ENCODE measurements at places on chromosomes 7 and 10.

DNA sequence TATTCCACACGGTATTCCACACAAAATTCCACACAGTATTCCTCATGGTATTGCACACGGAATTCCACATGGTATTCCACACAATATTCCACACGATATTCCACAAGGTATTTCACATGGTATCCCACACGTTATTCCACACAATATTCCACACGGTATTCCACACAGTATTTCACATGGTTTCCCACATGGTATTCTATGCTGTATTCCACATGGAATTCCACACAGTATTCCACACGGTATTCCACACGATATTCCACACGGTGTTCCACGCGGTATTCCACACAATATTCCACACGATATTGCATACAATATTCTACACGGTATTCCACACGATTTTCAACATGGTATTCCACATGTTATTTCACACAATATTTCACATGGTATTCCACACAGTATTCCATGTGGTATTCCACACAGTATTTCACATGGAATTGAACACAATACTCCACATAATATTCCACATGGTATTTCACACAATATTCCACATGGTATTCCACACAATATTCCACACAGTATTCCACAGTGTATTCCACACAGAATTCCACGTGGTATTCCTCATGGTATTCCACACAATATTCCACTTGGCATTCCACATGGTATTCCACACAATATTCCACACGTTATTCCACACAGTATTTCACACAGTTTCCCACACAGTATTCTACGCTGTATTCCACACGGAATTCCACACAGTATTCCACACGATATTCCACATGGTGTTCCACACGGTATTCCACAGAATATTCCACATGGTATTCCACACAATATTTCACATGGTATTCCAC lies 136.0 kb upstream of the CHST15 start:
- no peaks in the 10 kb centered on the region for H3K36me3 ChIP-seq
- H3K27ac ChIP-seq = no peak overlapping the region
- no peaks in the 10 kb centered on the region for H3K27me3 ChIP-seq
- H3K4me1 ChIP-seq = no peaks in the 10 kb centered on the region
- H3K4me3 ChIP-seq = no peak overlapping the region

GRCh38 chr7:43004082-43004481 lies 71.9 kb downstream of the MRPL32 start:
- no peaks in the 10 kb centered on the region for H3K4me1 ChIP-seq
- DNase-seq = no peak
- H3K4me3 ChIP-seq = no peak overlapping the region
- peaks cover 2% of the 10 kb centered on the region for H3K27me3 ChIP-seq
- H3K27ac ChIP-seq = no peak overlapping the region

GRCh38 chr7:156049366-156049765 lies 237.1 kb upstream of the SHH start:
- H3K4me1 ChIP-seq = no peaks in the 10 kb centered on the region
- DNase-seq = no peak
- H3K4me3 ChIP-seq = no peak overlapping the region

GRCh38 chr7:93165447-93165846 lies 17.3 kb upstream of the SAMD9L start:
- peak; percentile 39 for DNase-seq
- H3K4me3 ChIP-seq = no peak overlapping the region
- H3K4me1 ChIP-seq = no peaks in the 10 kb centered on the region
- no peaks in the 10 kb centered on the region for H3K36me3 ChIP-seq
- no peak overlapping the region for H3K27ac ChIP-seq

DNA sequence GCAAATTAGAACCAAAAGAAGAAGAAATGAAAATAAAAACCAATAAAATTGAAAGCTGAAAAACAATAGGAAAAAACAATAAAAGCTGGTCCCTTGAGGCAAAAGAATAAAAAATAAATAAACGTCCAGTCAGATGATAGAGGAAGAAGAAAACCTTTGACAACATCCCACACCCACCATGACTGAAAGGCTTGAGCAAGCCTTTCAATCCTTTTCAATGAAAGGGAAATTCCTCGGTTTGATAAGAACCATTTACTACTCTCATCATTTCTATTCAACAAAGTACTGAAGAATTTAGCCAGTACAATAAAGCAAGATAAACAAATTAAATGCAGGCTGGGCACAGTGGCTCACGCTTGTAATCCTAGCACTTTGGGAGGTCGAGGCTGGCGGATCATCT lies 3.8 kb downstream of the SLC25A40 start:
- no peak overlapping the region for H3K27ac ChIP-seq
- peaks cover 4% of the 10 kb centered on the region for H3K36me3 ChIP-seq
- no peak overlapping the region for H3K4me3 ChIP-seq
- H3K4me1 ChIP-seq = no peaks in the 10 kb centered on the region

DNA sequence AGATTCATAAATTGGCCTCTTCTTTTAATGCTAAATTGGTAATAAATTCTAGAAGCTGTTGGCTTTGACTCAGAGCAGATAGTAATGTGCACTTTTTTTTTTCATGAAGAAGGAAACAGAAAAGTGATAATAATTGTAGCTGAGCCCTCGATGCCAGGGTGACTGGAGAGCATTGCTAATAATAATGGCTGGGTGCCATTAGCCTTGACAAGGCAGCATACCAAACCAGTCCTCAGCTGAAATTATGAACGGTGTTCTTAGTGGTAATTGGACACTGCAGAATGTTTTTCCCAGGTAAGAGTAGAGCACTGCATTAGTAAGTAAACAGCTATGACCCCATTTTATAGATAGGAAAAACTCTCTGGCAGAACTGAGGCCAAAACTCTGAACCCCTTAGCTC lies 18.9 kb downstream of the PLEKHA8 start:
- peaks cover 21% of the 10 kb centered on the region for H3K36me3 ChIP-seq
- H3K4me3 ChIP-seq = no peak overlapping the region
- DNase-seq = no peak
- H3K27me3 ChIP-seq = no peaks in the 10 kb centered on the region
- H3K27ac ChIP-seq = no peak overlapping the region
